ENCODE measurements at places on chromosomes 7 and 10.

GRCh38 chr7:39027491-39027890 is 49.8 kb downstream of the POU6F2 start:
- DNase-seq, result no peak

GRCh38 chr10:101848894-101849351 is 5.3 kb upstream of the KCNIP2 start:
- no peak for DNase-seq

DNA sequence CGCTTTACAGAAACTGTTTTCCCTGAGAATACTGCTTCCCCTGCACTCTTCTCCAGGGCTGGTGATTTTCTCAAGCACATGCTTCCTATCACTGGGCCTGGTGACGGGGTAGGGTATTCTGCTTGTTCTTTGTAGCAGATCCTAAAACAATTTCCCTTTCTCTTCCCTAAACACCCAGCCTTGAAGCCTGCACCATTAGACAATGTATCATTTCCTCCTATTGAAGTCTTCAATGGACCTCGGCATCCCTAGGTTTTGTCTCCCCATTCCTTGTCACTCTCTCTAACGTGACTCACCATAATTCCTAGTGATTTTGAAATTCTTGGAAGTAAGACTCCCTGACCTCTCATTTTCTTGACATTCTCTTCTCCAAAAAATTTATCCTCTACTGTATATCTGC is 109.5 kb upstream of the GHITM start:
- DNase-seq, result no peak

DNA sequence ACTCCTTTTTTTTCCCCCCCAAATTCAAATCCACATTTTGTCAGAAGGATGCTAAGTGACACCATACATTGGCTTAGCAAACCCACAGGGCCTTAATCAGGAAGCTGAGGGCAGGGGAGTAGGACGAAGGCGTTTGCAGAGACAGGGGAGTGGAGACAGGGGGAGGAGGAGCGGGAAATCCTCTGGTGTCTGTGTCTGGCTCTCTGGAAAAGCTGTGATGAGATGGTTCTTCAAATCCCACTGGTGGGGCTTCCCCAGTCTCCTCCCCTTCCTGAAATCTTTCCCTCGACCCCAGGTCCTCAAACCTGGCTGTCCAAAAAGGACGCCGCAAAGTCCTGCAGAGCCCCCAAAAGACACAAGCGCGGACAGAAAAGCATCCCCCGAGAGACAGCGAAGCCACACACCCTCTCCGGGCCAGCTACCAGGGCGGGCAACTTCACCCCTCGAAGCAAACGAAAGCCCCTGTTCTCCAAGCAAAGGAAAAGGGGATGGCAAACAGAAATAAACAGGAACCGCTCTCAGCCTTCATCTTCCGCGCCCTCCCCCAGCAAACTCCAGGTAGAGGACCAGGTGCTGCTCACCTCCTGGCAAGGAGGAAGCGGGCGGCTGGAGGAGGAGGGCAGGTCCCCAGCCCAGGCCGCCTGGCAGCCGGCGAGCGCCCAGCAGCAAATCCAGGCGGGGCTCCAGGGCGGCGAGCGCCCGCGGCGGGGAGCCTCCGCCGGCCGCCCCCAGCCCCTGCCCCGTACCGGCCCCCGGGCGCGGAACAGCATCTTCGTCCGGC is 520 bp downstream of the ELAPOR2 start:
- no peak for DNase-seq

- no peak for DNase-seq
Observed at GRCh38 chr10:70403483-70404035, 386 bp upstream of the EIF4EBP2 start.

DNA sequence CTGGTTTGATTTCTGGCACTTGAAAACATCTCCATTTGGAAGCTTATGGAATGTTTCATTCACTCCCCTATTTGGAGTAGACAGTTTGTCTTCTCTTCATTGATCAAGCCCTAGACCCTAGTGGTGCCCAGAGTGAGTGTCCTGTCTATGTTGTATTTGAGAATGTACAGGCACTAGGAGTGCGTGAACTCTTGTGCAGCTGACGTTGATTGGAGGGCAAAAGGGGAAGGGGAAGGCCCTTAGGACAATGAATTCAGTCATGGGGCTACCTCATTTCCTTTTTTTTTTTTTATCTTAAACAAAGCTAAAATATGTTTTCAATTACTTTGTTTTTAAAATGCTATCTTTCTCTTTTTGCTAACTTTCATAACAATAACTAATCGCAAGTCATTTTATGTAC is 66.5 kb downstream of the ADD3 start:
- DNase-seq, result peak; percentile 27

DNA sequence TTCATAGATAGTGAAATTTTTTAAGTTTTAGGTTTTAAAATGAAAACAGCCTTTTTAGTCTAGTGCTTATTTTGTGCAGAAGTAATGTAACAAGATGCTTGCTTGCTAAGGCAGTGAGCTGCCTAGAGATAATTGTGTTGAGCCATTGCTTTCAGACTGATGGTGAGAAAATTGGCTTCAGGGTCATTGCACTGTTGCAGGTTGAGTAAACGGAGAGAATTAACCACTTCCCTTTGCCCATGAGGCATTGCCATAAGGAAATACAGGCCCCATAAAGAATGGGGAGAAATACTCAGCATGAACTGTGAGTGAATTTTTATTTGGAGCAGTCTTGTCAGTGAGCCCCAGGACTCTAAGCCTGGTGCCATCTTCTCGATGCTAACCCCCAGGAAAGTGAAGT is 140.5 kb downstream of the LRRC4 start:
- no peak for DNase-seq

DNA sequence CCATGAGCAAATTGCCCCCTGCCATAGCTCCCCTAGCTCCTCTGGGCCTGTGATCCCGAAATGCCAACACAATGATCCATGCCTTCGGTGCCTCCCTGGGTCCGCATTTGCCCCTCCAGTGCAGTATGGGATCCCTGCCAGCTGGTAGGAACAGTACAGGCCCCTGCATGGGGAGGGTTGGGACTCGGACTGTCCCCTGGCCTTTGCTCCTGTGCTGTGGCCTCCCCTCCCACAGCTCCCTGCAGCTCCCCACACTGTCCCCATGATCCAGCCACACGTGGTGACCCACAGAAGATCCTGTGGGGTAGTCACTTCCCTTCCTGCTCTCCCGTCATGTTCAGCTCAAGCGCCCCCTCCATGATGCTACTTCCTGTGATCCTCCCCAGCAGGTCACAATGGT is 140.3 kb downstream of the MAPK8 start:
- no peak for DNase-seq

DNA sequence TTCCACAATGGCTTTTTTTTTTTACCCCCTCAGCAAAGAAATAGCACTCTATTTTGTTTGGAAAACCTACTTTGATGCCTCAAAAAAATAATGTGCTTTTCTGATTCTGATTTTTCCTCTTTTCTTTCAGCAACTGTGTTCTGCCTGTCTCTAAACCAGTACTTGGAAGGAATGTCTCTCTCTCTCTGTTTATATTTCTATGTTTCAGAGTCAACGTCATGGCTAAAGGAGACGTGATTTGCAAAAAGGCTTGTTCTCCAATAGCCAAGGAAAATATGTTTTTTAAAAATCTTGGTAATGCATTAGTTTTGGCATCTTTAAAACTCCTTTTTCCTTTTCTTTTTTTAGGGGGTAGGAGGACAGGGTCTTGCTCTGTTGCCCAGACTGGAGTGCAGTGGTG is 56.0 kb upstream of the SDK1 start:
- no peak for DNase-seq

GRCh38 chr7:95517458-95517857 is 31.7 kb downstream of the ASB4 start:
- no peak for DNase-seq

GRCh38 chr7:77258014-77258413 is 58.4 kb upstream of the FGL2 start:
- DNase-seq, result peak; percentile 74

DNA sequence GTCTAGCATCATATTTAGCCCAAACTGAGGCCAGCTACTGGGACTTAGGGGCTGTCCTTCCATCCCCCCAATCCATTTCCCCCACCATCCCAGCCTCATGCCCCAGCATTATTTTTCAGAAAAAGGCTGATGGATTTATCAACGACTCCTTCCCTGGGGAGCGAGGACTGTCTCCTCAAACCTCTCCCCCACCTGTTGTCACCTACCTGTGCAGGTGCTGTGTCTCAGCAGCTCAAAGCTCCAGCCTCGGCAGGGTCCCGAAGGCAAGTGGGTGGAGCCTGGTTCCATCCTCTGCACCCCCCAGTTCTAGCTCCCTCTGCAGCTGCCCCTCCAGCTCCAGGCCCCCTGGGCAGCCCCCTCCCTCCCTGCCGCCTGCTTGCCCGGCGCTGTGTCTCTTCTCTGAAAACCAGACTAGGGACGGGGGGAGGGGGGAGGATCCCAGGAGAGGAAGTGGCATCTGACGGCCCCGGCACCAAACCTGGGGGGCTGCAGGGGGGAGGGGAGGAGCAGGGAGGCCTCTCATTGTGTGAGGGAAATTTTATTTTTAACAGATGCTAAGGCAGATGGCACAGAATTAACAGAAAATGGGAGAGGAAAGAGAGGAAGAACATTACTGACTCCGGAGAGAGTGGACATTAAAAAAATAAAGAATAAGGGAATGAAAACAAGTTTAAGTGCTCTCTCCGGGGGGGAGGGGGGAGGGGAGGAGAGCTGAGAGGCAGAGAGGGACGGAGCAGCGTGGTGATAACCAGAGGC is 61.7 kb upstream of the PAX2 start:
- no peak for DNase-seq

DNA sequence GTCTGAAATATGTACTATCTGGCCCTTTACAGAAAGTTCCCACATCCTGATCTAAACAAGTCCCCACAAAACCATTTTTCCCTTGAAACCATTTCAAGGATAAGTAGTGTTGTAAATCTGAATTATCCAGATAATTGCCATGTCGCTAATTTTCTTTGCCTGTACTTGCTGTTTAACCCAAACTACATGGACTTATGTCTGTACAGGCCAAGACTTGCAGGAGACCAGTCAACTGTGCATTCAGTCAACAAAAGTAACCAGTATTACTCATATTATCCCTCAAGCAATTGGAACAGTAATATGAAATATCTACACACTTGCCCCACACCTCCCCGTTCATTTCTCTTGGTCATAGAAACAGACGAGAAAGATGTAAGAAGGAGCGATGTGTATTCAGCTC is 347.8 kb upstream of the NFE2L3 start:
- DNase-seq, result no peak

DNA sequence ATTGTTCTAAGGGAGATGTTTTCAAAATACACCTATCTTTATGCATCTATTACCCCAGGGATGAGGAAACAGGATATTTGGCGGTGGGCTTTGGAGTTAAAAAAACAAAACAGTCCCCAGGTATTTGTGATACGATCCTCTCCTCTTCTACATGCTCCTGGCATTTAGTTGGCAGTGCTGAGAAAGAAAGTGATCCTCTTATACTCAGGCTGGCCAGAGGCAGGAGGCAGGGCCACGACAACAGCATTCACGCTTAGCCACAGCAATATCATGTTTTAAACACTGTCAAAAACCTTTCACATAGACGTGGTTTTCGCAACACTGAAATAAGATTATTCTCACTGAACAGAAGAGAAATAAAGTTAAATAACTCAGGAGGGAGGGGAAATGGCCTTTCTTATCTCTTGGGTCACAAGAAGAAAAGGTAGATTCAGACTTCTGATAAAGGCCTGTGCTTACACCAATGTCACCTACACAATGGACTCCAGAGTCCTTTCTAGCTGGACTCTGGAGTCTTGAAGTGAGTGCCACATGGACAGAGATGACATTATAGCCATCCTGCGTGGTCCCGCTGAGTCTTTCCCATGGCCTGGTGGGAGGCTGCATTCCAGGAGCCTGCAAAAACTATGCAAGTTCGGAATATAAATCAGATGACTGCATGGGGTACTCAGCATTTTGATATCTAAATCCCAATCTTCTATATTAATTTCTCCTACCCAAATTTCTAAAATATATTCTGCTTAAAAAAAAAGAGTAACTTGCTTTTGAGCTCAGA is 88.7 kb downstream of the PIP4K2A start:
- peak; percentile 57 for DNase-seq

DNA sequence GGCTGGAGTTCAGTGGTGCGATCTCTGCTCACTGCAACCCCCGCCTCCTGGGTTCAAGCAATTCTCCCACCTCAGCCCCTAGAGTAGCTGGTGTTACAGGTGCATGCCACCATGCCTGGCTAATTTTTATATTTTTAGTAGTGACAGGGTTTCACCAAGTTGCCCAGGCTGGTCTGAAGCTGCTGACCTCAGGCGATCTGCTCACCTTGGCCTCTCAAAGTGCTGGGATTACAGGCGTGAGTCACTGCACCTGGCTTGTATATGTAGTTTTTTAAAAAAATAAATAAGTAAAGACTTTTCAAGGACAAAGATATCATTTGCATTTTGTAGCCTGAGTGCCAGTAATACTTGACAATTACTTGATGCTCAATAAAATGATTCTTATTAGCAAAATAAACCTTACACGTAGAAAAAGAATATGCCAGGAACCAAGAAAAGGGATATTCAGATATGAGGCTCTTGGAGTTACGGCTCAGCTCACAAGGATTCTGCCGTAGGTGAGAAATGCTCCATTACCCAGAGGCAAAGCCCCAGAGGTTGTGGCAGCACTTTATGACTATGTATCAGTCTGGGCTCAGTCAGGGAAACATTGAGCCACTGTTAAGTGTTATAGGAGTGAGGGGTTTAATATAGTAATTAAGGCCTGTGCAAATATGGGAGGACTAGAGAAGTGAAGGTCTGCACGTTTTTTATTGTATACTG is 98.5 kb downstream of the TPST1 start:
- DNase-seq, result no peak
